Ascending aorta (tissue), 2 donors: ENCODE measurements at places on chromosomes 5 and 9. TPM values are rescaled to one million over a fixed set of nuclear protein-coding genes. Genes with fewer than 3 reads are reported as not detected.
A peak's percentile ranks its signal among the peaks of the same experiment; 100 is the strongest.

DNA sequence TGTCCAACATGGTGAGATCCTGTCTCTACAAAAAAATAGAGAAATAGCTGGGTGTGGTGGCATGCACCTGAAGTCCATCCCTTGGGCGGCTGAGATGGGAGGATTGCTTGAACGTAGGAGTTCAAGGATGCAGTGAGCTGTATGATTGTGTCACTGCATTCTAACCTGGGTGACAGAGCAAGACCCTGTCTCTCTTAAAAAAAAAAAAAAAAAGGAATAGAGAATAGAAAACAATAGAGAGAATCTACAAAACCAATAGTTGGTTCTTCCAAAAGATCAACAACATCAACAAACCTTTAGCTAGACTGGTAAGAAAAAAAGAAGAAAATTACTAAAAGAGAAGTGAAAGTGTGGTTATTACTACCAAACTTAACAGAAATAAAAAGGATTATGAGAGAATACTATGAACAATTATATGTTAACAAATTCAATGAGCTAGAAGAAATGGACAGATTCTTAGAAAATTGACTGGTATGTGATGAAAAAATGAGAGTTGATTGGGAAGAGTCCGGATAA is 8.1 kb upstream of the SLC38A9 start:
- no peak for DNase-seq

GRCh38 chr5:50559955-50560354 is 106.5 kb upstream of the PARP8 start:
- DNase-seq, result no peak

- no peak for DNase-seq
These were observed 3.3 kb upstream of the TSLP start for GRCh38 chr5:111068213-111068612.

DNA sequence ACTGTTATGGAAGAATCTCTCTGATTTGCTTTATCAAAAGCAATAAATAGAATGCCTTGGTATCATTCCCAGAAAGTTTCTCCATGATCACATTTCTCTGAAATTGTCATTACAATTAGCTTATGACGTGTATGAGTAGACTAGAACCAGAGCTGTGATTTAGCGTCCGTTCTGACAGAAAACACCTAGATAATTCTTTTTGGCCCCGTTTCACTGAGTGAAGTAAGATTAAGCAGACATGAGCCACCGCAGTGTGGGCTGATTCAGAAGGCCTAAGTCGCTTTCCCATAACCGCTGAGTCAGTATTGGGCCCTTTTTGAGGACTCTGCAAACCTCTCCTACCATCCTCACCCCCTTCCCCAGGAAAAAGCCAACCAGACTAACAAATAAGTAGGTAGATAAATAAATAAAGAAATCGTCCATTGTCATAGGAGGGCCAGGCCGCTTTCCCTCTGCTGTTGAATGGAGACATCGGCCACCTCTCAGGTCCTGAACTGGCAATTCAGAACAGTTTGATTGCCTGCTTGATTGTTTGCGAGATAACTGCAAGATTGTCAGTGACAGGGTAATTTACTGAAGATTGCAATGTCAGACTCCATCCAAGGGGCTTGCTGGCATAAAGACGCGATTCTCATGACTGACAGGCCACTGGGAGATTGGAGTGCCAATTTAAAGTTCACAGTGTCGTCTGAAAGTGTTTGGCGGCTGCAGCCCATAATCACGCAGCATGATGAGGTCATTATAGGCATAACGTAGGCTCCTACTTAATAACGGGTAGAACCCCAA is 105.0 kb upstream of the WWC1 start:
- no peak for DNase-seq

- no peak for DNase-seq
These were observed 15.0 kb downstream of the NPR3 start for GRCh38 chr5:32726086-32726557.

- no peak for DNase-seq
These were observed 560.1 kb downstream of the PDE4D start for GRCh38 chr5:59333416-59333815.

GRCh38 chr5:97600486-97600885 is 417.4 kb upstream of the RIOK2 start:
- DNase-seq, result no peak

Gene C9
- total RNA-seq, result 0.96 TPM

DNA sequence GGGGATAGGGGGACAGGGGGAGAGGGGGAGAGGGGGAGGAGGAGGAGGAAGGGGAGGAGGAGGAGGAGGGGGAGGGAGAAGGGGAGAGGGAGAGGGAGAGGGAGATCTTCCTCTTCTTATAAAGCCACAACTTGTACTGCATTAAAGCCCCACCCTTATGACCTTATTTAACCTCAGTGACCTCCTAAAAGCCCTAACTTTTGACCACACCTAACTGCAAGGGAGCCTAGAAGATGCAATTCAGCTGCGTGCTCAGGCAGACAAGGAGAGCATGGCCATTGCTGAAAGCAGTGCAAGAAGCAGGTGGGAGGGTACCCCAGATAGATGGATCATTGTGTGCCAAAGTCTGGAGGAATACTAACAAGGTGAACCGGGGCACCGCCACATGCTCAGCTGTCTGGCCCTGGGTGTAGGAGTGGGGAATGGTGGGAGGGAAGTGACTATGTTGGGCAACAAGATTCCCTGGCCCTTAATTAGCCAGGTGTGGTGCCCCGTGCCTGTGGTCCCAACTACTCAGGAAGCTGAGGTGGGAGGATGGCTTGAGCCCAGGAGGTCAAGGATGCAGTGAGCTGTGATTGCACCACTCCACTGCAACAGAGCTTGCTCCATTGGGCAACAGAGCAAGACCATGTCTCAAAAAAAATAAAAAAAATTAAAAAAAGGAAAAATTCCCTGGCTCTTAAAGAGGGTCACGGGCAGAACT is 125.4 kb upstream of the BOD1 start:
- DNase-seq, result no peak

DNA sequence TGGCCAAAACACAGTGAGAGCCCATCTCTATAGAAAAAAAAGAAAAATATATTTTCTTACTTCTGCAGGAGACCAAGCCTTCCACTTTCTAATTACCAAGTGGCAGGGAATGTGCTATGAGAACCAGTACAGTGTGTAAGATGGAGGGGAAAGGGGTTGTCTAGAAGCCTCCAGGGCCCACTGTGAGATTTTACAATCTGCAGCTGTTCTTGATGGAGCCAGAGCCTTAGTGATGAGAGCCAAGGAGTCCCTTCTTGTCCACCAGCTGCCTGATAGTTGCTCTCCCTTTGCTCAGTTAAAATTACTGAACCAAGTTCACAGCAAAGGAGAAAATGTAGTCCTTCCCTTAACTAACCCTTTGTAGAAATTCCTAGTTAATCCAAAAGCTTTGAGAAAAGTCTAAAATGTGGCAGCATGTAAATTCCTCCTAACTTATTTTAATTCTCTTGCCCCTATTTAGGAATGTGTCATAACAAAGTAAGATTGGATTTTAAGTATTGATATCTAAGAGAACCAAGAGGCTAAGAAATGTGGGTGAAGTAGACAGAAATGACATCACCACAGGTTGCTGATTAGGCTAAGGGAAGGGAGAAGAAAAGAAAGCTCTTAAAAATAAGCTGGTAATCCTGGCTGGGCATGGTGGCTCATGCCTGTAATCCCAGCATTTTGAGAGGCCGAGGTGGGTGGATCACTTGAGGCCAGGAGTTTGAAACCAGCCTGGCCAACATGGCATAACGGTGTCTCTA is 19.3 kb downstream of the SRP19 start:
- no peak for DNase-seq

GRCh38 chr5:58439094-58439644 is 20.7 kb downstream of the PLK2 start:
- no peak for DNase-seq

- peak; percentile 31 for DNase-seq
These were observed 245.7 kb upstream of the IRX1 start for GRCh38 chr5:3349704-3350565.

DNA sequence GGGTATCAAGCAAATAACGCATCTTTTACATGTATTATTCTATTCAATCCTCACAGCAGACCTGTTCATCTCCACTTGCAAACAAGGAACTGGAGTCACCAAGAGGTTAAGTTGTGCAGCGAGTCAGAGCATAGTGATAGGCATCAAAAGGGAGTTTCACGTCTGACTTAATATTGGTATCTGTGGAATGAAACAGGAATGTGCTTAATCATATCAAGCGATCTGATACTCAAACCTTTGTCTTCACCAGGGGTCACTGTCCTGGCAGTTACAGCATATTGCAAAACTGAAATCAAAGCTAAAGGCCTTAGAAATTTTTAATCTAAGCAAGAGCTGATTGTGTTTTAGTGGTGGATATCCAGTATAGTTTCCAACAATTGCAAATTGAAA is 271.6 kb downstream of the PLK2 start:
- DNase-seq, result no peak

DNA sequence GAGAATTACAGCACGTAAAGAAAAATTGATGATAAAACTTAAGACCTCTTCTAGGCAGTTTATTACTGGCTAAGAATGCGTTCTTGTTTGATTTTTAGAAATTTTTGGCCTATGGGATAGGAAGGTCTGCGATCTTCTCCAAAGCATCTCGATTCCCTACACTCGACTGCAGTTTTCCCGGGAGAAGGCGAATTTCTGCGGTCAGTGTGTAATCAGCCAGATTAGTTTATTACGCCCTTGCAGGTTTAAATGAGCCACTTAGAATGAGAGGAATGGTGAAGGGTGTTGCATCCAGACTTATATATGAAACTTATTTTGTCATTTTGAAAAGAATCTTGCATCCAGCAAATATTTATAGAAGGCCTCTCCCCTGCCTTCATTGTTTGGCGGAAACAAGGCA is 1.2 kb downstream of the MTAP start:
- DNase-seq, result no peak

GRCh38 chr9:132809677-132810271 is 68.3 kb downstream of the AK8 start:
- no peak for DNase-seq

Gene TMOD1
- 17.1 TPM for total RNA-seq

DNA sequence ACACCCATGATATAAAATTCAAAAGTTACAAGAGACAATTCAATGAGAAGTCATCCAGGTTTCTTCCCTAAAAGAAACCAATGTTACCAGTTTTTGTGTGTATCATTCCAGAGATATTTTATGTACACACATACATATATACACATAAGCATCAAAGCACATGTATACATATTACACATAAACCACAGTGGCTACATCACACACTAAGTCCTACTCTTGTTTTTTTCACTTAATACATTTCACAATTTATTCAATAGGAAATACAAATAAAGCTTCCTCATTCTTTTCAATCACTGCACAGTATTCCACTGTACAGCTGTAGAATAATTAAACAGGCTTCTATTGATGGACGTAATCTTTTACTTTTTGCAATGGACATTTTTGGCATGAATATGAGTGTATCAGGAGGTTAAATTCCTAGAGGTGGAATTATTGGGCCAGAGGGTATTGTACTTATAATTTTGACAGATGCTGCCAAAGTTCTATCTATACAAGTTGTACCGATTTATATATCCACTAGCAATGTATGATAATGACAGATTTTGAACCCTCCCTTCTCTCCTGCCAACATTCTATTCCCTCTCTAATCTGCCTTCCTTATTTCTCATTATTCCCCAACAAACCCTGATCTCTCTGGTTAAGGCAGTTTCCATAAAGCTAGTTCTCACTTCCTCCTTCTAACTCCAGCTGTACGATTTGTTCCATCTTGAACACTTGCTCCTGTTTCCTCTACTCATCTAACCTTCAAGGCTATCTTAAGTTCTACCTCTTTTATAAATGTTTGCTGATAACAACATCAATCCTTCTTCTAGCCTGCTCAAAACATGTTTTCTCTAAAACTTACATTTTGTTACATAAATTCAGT is 35.2 kb downstream of the MRPS27 start:
- no peak for DNase-seq

GRCh38 chr9:124342776-124343485 is 72.3 kb downstream of the PSMB7 start:
- DNase-seq, result peak; percentile 63

Gene ZNF300
- total RNA-seq, result 2.9 TPM

DNA sequence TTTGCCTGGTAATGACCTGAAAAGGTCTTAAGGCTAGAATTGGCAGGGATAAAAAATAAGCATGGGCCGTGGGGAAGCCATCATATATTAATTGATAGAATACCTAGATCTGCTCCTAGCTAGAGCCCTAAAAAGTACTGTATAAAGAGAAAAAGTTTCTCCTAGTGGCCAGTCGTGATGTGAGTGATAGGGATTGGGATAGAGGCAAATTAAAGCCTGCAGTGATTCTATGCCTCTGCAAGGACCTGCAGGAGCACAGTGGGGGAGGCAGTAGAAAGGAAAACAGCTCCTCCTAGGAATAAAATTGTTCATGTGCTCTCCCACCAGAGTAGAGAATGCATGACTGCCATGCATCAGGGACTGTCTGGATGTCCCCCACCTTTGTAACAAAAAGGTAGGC is 56.2 kb upstream of the FTMT start:
- DNase-seq, result no peak

Gene OTULINL
- total RNA-seq, result 0.21 TPM

Gene IL5
- not detected for total RNA-seq

DNA sequence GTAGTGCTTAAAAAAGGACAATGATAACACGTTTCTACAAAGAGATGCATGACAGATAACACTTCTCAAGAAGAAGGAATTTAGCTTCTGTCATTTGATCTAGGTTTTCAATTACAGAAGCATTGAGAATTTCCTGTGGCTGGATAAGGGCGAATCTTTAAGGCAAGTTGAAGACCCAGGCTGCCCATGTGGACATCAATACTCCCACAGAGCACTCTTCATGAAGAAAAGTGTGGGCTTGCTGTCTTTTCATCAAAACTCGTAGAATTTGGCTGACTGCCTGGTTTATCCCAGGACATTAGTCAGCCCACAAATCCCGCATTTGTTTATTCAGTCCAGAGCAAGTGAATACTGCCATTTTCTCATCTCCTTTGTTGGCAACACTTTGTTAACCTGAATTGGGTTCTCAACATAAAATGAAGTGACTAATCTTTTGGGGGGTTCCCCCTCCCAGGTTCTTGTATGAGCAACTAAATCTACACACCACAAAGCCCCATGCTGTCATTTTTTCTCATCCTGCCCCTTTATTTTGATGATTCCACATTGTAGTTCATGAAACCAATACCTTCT is 43.4 kb upstream of the CDKN2B start:
- DNase-seq, result no peak

DNA sequence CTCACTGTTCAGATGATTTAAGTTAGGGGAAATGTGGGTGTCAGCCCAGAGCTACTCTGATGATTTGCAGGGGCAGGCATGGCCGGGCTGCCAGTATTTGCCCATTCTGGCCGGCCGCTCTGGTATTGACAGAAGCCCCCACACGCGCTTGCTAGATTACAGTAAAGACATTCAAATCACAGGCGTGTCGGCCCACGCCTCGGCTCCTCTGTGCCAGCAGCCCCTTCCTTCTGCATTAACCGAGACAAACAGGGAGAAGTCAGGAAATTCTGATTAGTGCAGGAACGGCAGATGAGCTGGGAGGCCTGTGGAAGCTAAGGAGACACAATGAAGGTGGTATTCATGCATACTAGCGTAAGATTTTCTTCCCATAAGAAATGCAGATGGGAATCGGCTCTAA is 113.3 kb downstream of the CRB2 start:
- no peak for DNase-seq

Gene PKN3
- 28.8 TPM for total RNA-seq
